HCT116 (cell line): ENCODE measurements at places on chromosomes 16 and 17.

GRCh38 chr16:12344577-12345343 is 368.2 kb downstream of the SNX29 start:
- DNase-seq = no peak

DNA sequence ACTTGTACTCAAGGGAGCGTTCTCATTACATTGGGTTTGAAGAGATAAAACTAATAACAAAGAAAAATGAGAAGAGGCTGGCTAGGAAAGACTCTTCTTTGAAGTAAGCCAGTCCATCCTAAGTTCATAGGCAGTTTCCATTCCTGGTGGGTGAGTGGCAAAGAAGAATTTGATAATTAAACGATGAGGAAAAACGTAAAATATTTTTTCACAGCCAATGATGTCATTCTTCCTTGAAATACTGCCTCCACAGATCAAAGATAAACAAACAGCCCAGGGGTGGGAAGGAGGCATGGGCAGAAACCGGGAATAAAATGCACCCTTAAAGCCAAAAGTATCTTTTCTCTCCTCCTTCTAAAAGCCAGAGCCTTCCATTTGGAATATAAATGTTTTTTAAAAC is 346.6 kb downstream of the PMP22 start:
- no peak for DNase-seq

GRCh38 chr17:58534901-58535421 is 20.5 kb upstream of the MTMR4 start:
- DNase-seq = peak; percentile 24

DNA sequence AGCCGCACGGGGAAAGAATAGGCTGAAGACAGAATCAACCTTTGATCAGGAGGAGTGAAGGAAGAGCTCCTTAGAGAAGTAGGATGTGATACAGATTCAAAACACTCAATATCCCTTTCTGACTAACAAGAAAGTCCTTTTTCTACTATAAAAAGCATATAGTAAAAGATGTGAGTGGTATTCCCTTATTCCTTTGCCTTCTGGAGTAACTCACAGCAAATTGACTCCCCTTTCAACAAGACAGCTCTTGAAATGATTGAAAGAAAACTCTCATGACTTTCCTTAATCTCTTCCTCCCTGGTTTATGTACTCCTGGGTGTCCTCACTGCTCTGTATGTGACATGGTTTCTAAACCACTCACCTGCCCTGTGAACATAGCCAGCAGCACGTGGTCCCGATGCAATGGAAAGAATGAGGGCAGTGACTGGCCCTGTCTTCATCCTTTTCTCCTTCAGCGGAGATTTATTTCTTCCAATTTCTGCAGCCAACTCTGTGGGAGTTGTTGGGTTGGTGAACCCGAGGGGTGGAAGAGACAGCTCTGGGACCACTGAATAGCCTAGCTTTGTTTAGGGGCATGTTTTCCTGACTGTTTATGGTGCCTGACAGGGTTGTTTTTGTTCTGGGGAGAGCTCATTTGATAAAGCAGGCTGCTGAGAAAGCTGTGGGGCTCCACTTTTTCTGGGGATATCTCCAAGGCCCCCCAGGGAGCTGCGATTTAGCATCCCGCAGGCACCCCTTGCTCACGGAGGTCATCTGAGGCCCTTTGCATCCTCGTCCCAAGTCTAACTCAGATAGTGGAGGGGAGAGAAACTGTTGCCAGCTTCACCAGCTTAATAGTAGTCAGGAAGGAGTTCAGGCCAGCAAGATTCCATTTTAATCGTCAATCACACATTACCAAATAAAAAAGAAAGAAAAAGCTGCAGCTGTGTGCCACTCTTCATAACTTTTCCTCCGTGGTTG is 46.7 kb downstream of the MAP2K6 start:
- DNase-seq = no peak
